ENCODE measurements at places on chromosomes 11 and 22.

DNA sequence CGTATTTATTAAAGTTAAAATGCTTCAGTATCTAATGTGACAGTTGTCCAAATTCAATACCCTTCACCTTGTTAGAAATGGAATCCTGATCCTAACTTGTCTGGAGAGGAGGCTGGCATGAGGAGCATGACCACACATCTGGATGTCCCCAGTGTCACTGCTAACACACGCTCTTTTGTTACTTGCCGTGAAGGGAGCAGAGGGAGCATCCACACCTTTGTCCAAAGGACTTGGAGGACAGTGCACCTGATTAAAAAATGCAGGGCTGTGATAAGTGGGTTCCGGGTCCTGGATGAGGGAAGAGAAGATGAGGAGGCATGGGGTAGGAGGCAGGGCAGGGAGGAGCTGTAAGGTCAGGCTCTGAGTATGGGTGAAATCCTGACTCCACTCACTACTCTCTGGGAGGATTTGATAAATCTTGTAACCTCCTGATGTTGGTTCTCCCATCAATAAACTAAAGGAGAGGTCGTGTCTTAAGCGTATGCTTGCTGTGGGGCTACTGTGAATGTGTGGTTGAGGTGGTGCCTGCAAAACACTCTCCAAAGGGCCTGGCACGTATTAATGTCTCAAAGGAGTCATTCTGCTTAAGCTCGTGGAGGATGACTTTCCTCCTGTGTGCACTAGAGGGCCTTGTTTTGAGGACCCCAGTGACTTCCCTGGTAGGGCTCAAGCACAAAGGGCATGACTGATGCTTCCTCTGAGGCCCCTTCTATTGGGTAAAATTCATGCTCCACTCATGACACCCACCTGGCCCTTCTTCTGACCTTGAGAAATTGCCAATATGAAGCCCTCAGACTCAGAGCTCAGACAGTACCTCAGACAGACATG is 16.8 kb upstream of the IGLL5 start:
- peak; percentile 59 for DNase-seq

GRCh38 chr11:34794696-34795095 is 121.5 kb downstream of the APIP start:
- no peak for DNase-seq

DNA sequence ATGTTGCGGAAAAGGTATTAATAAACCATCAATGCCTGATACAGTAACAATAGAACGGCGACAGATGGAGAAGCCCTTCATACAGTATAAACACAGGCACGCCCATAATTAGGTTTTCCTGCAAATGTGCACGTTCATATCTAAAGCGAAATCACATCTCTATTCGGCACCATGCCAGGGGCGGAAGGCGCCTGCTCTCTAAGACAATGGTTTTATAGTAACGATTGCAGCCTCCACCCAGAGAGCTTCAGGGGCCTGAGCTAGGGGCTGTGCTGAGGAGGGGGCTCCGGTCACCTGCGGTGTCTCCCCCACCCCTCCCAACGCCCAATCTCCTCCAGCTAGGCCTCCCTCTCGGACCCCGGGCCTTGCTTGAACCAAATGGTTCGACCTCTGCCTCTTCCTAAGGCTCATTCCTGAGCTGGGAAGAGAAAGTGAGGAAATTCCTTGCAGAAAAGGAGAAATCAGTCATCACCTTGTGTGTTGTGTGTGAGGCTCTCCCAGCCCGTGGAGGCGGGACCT is 9.6 kb downstream of the KRTAP5-5 start:
- DNase-seq, result no peak

- no peak for DNase-seq
Measured at GRCh38 chr11:113457784-113458183, 17.4 kb downstream of the DRD2 start.

DNA sequence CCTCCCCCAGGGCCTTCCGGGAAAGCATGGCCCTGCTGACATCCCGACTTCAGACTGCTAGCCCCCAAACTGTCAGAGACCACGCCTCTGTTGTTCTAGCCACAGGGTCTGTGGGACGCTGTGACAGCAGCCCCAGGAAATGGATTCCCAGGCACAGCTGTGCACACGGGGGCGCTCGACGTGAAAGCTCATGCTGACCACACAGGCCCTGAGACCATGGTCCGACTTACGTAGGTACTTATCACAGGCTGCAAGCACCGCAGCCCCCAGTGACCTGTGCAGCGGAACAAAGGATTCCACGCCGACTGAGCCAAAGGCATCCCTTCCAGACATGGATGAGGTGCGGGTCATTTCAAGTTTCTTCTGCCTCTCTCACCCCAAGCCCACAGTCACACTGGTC is 150.6 kb downstream of the CTTN start:
- peak; percentile 56 for DNase-seq

GRCh38 chr22:46684706-46685105 is 53.3 kb downstream of the CERK start:
- DNase-seq, result no peak

GRCh38 chr22:20153945-20154344 is 3.1 kb upstream of the CCDC188 start:
- DNase-seq, result no peak

DNA sequence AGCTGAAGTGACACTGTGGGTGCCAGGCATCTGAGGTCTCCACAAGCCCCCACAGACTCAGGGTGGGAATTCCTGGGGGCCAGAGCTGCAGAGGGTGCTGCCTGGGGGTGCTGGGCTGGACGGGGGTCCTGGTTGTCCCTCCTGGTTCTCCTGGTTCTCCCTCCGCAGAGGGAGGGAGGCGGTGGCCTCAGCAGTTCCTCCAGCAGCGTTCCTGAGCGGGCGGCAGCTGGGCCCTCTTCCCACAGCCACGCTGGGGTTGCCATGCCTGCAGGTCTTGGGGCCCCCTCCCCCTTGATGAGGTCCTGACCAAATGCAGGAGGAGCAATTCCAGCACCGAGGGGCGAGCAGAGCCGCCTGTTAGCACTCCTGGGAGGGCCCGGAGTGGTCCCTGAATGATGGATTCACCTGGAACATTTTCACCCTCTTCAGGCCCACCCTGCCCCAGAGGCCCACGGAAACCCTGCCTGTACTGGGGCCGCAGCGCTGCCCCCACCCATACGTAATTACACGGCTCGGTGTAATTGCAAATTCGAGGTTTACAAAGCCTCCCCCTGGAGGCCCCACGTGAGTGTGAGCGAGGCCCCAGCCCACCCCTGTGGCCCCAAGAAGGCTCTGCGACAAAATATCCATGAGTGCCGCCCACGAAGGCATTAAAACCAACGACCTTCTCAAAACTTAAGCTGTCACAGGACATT is 635 bp downstream of the C11orf21 start:
- no peak for DNase-seq

DNA sequence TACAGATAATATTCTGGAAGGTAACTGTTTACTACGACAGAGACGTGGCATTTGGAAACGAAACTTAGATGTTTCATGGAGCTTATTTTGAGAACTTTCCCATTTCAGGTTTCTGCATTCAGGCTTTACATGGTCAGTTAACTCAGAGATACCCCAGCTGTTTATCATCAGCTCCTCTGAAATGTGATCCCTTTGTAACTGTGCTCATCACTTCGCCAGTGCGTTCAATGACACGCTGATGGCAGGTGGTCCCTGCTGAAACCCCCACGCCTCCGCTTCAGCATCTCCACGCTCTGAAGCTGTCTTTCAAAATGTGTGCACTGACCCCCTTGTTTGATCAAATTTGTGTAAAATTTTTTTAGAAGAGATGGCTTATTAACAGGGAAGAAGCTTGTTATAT is 30.5 kb downstream of the ALG12 start:
- DNase-seq, result no peak

GRCh38 chr11:86749821-86750401 is 50.4 kb upstream of the PRSS23 start:
- no peak for DNase-seq

DNA sequence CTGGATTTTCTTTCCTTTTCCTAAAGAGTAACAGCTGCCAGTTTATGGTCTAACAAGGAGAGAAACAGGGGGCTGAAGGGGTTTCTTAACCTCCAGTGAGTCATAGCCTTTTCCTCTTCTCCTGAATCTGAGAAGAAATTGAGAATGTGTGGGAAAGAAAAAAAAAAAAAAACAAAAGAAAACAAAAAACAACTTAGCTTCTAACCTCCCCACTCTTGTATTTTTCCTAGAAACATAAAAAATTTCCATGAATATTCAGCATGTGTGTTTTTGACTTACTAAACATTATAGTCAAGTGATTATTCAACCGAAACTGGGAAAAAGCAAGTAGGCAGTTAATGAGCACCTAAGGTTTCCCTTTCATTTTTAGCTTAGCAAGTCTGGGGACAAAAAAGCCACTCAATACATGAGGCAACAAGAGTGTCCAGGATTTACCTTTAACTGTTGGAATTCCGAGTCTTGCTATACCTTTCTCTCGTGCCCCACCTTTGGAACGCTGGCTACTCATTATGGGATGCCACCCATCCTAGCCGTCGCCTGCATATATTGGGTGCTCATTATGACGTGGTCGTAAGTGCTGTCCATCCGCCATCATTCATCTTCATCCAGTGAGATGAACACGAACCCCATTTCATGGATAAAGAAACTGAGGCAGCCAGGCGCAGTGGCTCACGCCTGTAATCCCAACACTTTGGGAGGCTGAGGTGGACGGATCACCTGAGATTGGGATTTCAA is 2.4 kb downstream of the ASPHD2 start:
- DNase-seq, result no peak

DNA sequence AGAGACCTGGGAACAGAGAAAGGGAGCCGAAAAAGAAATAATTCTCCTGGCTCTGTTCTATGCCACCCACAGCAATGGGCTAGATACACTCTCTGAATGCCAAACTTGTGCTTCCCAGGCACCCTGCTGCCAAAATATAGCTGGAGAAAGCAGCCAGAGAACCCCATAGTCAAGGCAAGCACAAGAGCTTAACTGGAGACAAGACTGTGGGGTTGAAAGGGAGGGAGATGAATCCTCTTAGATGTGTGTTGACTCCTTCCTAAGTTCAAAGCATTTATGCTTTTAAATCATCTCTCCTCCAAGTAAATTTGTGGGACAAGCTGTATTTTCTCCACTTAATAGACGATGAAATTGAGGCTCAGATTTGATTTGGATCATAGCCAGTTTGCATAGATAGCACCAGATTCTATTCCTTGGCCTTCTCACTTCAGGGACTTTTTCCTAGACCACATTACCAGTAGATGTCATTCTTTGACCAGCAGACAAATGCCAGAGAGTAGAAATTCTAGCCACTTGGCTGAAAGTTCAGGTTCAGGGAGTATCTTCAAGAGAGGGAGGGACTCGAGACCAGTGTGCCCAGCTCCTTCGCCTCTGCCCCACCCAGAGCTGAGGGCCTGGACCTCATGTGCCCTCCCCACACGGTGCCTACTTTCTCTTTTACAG is 16.5 kb upstream of the ETS1 start:
- peak; percentile 39 for DNase-seq

DNA sequence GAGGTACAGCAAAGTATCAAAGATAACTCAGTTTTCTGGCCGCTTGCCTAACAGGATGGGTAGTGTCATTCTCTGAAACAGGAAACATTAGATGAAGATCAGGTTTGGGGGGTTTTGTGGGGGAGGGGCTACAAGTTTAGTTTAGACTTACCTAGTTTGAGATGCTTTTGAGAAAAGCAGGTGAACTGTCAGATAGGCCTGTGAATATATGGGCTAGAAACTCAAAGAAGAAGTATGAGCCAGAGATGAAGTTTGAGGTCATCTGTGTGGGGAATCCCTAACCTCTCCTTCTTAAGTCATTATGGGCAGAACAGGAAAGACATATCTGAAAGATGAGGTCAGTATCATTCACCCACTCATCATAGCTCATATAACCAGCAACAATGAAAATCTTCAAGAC is 11.9 kb downstream of the HOATZ start:
- no peak for DNase-seq

- DNase-seq, result no peak
Measured at GRCh38 chr22:35496768-35497312, 43.8 kb upstream of the RASD2 start.

- DNase-seq, result no peak
Measured at GRCh38 chr11:113778111-113778910, 1.3 kb upstream of the CLDN25 start.

GRCh38 chr11:75790986-75791385 is 22.4 kb downstream of the DGAT2 start:
- DNase-seq, result no peak

Measured in SK-MEL-5 (cell line).